ENCODE measurements at places on chromosomes 13 and 19. TPM values are rescaled to one million over a fixed set of nuclear protein-coding genes. Genes with fewer than 3 reads are reported as not detected.

DNA sequence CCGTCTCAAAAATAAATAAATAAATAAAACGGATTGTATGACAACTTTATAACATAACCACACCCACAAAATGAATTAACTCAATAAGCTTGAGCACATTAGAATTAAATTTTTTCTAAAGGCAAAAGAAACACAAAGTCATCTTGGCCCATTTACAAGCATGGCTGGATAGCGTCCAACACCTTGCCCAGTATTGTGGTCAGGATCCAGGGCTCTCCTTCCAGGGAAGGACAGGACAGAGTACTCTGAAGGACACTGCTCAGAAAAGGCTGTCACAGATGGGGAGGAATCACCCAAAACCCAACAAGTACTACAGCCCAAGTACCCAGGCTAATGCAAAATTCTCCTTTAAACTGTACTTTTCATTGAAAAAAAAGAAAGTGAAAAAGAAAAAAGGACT lies 27.1 kb downstream of the SUGP2 start:
- DNase-seq, result no peak
- no peak overlapping the region for H3K27ac ChIP-seq
- H3K27me3 ChIP-seq, result no peaks in the 10 kb centered on the region
- H3K4me1 ChIP-seq, result no peaks in the 10 kb centered on the region

DNA sequence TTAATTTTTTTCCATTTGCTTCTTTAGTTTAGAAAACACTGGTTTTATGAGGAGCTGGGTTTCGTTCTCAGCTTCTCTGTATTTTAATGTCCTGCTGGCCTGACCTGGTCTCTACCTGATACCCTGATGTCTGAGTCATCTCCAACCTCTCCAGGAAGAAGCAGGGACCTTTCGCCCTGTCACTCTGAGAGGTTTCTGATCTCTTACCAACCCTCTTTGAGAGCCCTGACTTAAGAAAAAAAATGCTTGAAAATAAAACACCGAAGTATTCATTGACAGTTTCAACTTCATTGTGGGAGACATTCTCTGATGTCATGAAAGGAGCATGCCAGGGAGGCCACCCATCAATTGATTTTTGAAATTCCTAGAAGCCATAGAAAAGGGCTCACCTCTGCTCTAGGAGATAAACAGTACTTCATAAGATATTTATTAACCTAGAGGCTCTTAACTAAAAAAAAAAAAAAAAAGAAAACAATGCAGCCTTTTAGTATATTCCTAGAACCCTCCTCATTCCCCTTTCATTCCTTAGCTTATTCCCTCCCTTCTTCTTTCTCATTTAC lies 234.8 kb downstream of the ENOX1 start:
- H3K36me3 ChIP-seq, result no peaks in the 10 kb centered on the region
- H3K27ac ChIP-seq, result no peak overlapping the region
- no peak overlapping the region for H3K4me3 ChIP-seq
- peaks cover 3% of the 10 kb centered on the region for H3K4me1 ChIP-seq

- H3K27me3 ChIP-seq, result peaks cover 55% of the 10 kb centered on the region
- H3K36me3 ChIP-seq, result peaks cover 2% of the 10 kb centered on the region
- H3K27ac ChIP-seq, result no peak overlapping the region
- DNase-seq, result peak; percentile 27
- peak overlapping the region; percentile 30 for H3K4me3 ChIP-seq
Observed at GRCh38 chr19:5338656-5339197, 1.9 kb downstream of the PTPRS start.

GRCh38 chr13:35889560-35889959 lies 241.6 kb downstream of the DCLK1 start:
- H3K27me3 ChIP-seq, result no peaks in the 10 kb centered on the region
- H3K36me3 ChIP-seq, result no peaks in the 10 kb centered on the region
- no peak overlapping the region for H3K4me3 ChIP-seq

DNA sequence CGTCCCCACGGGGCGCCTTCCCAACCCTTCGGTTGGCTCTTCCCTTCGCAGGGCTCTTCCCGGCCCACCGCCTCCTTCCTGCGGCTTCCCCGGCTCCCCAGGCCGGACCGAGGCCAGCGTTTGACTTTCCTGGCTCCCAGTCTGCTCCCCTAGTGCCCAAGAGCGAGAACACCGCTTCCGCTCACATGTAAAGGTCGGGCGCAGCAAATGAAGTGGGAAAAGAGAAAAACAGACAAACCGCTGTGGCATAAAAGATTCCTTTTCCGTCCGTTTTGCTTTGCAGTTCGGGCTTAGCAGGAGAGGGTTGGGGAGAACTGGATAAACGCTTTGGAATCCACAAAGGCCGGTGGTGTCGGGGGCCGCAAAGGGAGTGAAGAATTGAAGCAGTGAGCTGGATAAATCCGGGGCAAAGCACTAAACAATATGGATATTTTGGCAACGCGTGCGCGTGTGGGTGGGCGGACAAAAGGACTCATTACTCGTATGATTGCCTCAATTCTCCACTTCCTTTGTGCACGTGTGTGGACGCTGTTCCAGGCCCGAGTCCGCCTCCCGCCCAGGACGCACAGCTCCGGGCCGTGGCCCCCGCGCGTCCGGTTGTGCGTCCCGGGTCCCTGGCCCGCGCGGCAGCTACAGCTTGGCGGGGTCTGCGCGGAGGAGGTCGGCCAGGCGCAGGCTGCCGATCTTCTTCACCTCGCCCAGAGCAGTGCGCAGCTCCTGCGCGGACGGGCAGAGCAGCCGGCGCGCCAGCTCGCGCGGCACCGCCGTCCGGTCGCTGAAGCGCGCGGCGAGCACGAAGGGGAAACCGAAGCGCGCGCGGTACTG lies 8.6 kb upstream of the CDX2 start:
- H3K27me3 ChIP-seq, result peaks cover 79% of the 10 kb centered on the region
- H3K4me1 ChIP-seq, result peaks cover 15% of the 10 kb centered on the region
- H3K36me3 ChIP-seq, result no peaks in the 10 kb centered on the region
- H3K27ac ChIP-seq, result no peak overlapping the region
- DNase-seq, result no peak
- no peak overlapping the region for H3K4me3 ChIP-seq

- no peaks in the 10 kb centered on the region for H3K4me1 ChIP-seq
- H3K4me3 ChIP-seq, result no peak overlapping the region
- H3K36me3 ChIP-seq, result peaks cover 5% of the 10 kb centered on the region
- no peaks in the 10 kb centered on the region for H3K27me3 ChIP-seq
- DNase-seq, result no peak
Observed at GRCh38 chr13:27541386-27541785, 78.9 kb downstream of the LNX2 start.

DNA sequence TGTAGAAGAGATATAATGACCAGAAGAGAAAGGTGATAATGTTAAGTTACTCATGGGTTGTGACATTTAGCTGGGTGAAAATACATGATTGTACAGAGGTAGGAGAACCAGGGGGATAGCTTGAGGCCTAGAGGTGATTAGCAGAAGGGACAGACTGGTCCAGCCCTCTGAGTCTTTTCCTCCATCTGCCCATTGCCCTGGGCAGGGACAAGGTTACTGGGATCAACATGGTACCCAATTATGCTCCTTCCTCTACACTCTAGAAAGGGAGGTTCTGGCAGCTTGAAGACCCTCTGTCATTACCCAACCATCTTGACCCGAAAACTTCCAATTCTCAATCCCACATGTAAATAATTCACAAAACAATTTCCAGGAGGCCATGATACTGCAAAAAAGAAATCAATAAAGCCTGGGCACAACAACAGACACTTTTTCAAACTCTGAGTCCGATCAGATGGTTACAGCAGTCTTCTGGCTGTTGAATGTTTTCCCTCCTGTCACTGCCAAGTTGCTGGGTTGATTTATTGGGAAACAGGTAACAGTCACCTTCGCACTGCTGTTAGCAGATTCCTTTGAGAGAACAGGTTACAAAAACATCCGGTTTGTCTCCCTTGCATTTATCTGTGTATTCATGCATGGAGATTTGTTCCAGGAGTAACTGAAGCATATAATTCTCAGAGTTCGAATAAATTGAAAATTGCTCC lies 239.1 kb upstream of the HTR2A start:
- no peaks in the 10 kb centered on the region for H3K36me3 ChIP-seq
- peaks cover 2% of the 10 kb centered on the region for H3K27me3 ChIP-seq
- H3K27ac ChIP-seq, result no peak overlapping the region
- no peak overlapping the region for H3K4me3 ChIP-seq

GRCh38 chr13:97627566-97627965 lies 193.6 kb downstream of the RAP2A start:
- H3K4me3 ChIP-seq, result no peak overlapping the region
- no peak for DNase-seq
- no peak overlapping the region for H3K27ac ChIP-seq

- H3K4me1 ChIP-seq, result no peaks in the 10 kb centered on the region
- no peak overlapping the region for H3K27ac ChIP-seq
- H3K27me3 ChIP-seq, result peaks cover 34% of the 10 kb centered on the region
- H3K4me3 ChIP-seq, result no peak overlapping the region
- DNase-seq, result no peak
Observed at GRCh38 chr13:111093634-111094033, 21.5 kb upstream of the ARHGEF7 start.

DNA sequence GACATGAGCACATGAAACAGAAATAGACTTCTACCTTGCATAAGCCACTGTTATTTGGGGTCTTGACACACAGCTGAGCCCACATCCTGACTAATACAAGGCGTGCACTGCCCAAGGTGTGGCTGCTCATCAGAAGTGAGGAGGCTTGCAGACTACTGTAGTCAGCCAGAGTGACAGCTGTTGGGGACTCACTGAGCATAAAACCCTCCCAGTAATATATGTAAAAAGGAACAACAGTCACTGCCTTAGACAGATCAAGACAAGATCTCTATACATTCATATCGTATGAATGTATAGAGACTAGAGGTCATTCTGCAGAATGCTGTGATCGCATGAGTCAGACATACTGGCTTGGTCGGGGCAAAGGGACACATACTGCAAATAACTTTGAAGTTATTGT lies 4.1 kb upstream of the C1QTNF9B start:
- no peak for DNase-seq
- H3K27me3 ChIP-seq, result peaks cover 23% of the 10 kb centered on the region
- no peaks in the 10 kb centered on the region for H3K36me3 ChIP-seq
- peaks cover 3% of the 10 kb centered on the region for H3K4me1 ChIP-seq
- H3K4me3 ChIP-seq, result no peak overlapping the region

DNA sequence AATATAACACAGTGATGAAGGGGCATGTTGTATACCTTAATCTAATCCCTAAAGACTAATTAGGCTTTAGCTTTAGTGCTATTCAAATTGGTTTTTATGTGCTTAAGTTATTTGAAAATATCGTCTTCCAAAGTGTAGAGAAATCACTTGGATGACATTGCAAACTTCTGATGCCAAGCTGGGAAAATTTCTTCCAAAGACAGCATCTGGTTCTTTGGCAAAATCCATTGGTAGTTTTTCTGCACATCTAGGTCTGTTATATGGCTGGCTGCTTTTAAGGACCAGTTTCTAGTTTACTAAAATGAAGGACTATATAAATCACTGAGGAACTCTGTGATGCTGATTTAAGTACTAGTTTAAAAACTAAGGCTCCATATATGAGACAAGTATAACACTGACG lies 2362.3 kb downstream of the PCDH9 start:
- no peak overlapping the region for H3K27ac ChIP-seq
- no peaks in the 10 kb centered on the region for H3K4me1 ChIP-seq
- H3K36me3 ChIP-seq, result no peaks in the 10 kb centered on the region
- DNase-seq, result no peak

- H3K36me3 ChIP-seq, result peaks cover 7% of the 10 kb centered on the region
- H3K27ac ChIP-seq, result no peak overlapping the region
- DNase-seq, result no peak
- H3K27me3 ChIP-seq, result no peaks in the 10 kb centered on the region
- H3K4me1 ChIP-seq, result peaks cover 5% of the 10 kb centered on the region
Observed at GRCh38 chr13:39788102-39788501, 132.6 kb downstream of the COG6 start.

- no peak overlapping the region for H3K4me3 ChIP-seq
- no peak for DNase-seq
- no peak overlapping the region for H3K27ac ChIP-seq
- H3K36me3 ChIP-seq, result no peaks in the 10 kb centered on the region
- H3K4me1 ChIP-seq, result peaks cover 48% of the 10 kb centered on the region
Observed at GRCh38 chr19:10293637-10294367, 4.0 kb downstream of the ICAM5 start.

GRCh38 chr19:17058236-17058635 lies 17.0 kb downstream of the HAUS8 start:
- H3K27ac ChIP-seq, result no peak overlapping the region
- peaks cover 48% of the 10 kb centered on the region for H3K36me3 ChIP-seq
- no peak for DNase-seq
- no peaks in the 10 kb centered on the region for H3K27me3 ChIP-seq

DNA sequence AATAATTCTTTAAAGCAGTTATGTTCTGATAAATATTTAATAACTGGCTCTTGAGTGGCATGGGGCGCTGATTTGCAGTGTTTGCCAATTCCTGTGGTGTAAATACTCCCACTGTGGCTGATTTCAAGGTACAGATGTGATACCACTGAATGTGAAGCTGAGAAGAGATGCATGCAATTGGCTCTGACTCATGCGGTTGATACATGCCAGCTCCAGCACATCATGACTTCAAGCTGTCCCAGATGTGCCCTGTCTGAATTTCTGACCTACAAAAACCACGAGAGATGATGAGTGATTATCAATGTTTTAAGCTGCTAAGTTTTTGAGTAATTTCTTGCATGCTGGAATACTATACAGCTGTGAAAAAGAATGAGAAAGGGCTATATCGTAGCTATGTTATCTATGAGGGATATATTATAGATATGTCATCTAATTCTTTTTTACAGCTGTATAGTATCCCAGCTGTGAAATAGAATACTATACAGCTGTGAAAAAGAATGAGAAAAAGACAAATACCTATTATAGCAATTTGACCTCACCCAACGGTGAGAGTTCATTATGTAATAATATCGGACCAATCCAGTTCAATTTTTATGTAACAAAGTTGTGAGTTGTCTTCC lies 7.6 kb upstream of the ACSBG2 start:
- no peaks in the 10 kb centered on the region for H3K27me3 ChIP-seq
- no peak overlapping the region for H3K4me3 ChIP-seq
- no peak overlapping the region for H3K27ac ChIP-seq
- H3K36me3 ChIP-seq, result no peaks in the 10 kb centered on the region
- DNase-seq, result no peak

DNA sequence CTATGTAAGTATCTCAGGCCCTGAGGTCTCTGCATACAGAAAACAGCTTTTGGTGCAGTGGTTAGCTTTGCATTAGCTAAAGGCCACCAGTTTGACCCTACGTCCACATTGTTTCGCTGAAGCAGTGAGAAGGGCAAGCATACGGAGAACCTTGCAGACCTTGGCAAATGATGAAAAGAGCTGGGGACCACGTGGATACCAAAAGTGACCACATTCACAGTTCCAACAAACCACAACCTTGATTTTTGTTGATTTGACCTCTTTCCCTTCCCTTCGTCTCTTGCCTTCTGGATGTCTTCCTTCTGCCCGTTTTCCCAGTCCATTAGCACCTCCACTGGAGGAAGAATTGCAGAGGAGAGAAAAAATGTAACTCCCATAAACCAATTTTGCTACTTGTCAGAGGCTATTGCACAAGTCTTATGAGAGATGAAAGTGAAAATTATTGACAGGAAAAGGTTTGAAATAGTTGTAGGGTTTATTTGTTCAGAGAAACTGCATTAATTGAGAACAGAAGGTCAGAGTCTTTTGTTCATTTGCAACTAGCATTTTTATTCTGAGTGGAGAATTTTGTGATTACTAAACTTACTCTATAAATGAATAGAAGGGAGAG lies 293.9 kb upstream of the HTR2A start:
- H3K27me3 ChIP-seq, result peaks cover 3% of the 10 kb centered on the region
- no peaks in the 10 kb centered on the region for H3K4me1 ChIP-seq
- no peaks in the 10 kb centered on the region for H3K36me3 ChIP-seq
- H3K27ac ChIP-seq, result no peak overlapping the region
- no peak for DNase-seq

Gene ACTMAP
- 18.0 TPM for total RNA-seq

Gene WDR18
- total RNA-seq, result 71.6 TPM

Gene STOML3
- total RNA-seq, result not detected

Gene SIGLEC12
- 1.9 TPM for total RNA-seq

Gene AMER2
- not detected for total RNA-seq

Gene SPATA13
- total RNA-seq, result 47.6 TPM

Gene ASF1B
- total RNA-seq, result 64.6 TPM

Data from activated CD4-positive, alpha-beta T cell treated with anti-CD3 and anti-CD28 coated beads for 36 hours (primary cell).